EL (cell line): ENCODE measurements at places on chromosomes 6 and 20.
A peak's percentile ranks its signal among the peaks of the same experiment; 100 is the strongest.

DNA sequence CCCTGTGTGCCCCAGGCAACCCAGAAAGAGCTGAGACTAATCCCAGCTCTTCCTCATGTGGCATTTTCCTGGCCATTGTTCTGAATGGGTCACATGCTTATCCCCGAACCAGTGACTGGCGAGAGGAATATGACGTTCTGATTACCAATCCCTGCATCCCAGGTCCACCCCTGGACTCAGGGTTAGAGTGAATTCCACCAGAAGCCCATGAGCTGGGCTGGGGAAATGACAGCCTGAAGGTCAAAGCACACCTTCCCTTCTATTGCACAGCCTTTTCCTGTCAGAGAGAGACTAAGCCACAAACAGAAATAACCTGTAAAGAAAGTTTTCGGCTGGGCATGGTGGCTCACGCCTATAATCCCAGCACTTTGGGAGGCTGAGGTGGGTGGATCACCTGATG is 70.9 kb downstream of the ZNF217 start:
- DNase-seq: no peak

DNA sequence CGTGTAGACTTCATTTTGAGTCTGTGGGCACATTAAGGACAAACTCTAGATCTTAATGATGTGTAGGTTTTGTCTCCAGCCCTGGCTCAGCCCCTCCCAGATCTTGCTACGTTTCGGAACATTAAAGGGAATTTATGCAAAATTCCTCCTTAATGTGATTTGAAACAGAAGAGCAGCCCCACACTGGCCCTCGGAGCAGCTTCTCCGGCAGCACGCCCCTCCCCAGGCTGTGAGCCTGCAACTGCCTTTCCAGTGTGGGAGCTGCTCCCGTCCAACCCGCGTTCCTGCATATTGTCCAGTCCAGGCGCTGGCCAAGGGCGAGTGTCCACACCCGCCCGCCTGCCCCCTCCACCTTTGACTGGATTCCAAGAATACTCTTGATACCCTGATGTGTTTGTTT is 257.2 kb downstream of the TAF4 start:
- DNase-seq: no peak

GRCh38 chr6:44061375-44062104 is 65.7 kb downstream of the MRPL14 start:
- DNase-seq: peak; percentile 69

DNA sequence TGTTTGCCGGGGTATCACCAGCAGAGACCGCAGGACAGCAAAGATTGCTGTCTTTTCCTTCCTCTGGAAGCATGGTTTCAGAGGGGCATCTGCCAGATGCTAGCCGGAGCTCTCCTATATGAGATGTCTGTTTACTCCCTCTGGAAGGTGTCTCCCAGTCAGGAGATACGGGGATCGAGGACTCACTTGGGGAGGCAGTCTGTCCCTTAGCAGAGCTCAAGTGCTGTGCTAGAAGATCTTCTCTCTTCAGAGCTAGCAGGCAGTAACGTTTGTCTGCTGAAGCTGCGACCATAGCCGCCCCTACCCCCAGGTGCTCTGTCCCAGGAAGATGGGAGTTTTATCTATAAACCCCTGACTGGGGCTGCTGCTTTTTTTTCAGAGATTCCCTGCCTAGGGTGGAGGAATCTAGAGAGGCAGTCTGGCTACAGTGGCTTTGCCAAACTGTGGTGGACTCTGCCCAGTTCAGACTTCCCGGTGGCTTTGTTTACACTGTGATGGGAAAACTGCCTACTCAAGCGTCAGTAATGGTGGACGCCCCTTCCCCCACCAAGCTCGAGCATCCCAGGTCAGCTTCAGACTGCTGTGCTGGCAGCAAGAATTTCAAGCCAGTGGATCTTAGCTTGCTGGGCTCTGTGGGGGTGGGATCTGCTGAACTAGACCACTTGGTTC is 133.0 kb upstream of the FLRT3 start:
- DNase-seq: no peak

DNA sequence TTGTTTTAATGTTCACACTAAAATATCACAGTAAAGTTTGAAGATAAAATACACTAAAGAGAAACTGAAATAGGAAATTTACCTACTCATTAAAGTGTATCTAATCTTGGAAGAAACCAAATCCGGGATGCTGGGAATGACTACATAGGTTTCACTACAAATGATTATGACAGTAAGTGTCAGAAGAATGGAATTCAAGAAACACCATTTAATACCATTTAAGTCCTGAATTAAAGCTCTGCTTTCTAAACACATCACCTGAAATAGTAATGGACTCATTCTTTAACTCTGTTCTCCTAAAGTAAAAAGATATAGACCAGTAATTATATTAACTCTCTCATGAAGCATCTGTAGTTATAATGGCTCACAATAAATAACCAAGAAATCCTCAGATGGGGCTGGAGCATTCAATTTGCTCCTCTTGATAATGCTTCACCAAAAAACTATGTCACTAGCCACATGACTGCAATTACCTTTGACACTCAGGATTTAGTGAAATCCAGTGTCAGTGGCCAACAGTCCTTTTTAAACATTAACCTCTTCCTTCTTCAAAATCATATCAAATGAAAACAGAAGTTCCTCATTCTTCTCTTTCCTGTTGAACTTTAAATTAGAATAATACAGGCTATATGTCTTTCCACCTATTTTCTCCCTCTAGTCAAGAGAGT is 41.4 kb downstream of the MAP7 start:
- no peak for DNase-seq

- no peak for DNase-seq
Measured at GRCh38 chr6:35728683-35729678, 7.9 kb upstream of the ARMC12 start.

DNA sequence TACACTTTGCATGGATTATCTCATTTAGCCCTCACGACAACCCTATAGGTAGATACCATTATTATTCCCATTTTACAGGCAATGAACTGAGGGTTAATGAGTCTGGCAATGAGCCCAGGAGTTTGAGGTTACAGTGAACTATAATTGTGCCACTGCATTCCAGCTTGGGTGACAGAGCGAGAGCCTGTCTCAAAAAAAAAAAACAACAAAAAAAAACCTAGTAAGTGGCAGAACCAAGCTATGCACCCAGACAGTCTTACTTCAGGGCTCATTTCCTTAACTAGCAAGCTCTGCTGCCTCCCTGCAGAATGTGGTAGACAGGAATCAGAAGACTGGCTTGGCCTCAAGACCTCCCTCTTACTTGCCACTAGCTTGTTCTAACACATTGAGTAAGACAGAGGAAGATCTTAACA is 71.9 kb upstream of the RREB1 start:
- no peak for DNase-seq

DNA sequence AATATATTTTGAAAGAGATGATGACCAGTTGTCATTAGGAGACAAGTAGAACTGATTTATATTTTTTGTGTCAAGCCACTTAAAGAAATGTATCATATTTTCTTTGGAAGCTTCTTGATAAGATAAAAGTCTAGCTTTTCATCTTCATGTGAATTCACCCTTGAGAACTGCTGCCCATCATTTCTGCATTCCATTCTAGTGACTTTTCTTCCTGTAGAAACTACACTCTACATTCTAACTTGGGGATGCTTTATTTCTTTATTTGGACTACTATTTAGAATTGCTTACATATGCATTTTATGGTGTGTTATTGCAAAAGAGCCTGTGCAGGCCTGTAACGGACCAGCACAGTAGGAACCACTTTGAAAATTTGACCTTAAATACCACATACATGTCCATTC is 335.0 kb upstream of the KCNQ5 start:
- peak; percentile 78 for DNase-seq

DNA sequence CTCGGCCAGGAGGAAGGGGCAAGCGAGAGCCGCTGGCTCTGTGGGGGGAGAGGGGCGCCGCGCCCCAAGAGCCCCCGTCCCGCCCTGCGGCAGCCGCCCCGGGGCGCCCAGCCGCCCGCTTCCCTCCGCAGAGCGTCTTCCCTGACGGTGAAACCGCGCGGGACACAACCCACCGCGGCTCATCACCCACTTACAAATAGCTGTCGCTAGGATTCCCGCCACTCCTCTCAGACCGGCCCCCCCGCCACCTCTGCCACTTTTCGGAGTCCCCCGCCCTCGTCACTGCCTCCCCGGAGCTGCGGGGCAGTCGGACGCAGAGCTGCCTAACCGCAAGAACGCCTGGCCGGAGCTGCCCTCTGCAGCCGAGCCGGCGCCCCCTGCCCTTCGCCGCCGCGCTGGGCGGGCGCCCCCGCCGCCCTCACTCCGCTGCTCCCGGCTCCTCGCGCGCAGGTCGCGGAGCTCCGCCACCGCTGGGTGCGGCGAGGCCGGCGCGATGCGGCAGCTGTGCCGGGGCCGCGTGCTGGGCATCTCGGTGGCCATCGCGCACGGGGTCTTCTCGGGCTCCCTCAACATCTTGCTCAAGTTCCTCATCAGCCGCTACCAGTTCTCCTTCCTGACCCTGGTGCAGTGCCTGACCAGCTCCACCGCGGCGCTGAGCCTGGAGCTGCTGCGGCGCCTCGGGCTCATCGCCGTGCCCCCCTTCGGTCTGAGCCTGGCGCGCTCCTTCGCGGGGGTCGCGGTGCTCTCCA is at the start of gene SLC35D3:
Gene SLC35D3 (plus strand): TSS at position 366 of the 749 bp plus-strand sequence. CDS start 128 bp downstream, at position 494.
- DNase-seq: peak; percentile 29

GRCh38 chr6:130500693-130501092 is 134.9 kb downstream of the TMEM200A start:
- peak; percentile 69 for DNase-seq

DNA sequence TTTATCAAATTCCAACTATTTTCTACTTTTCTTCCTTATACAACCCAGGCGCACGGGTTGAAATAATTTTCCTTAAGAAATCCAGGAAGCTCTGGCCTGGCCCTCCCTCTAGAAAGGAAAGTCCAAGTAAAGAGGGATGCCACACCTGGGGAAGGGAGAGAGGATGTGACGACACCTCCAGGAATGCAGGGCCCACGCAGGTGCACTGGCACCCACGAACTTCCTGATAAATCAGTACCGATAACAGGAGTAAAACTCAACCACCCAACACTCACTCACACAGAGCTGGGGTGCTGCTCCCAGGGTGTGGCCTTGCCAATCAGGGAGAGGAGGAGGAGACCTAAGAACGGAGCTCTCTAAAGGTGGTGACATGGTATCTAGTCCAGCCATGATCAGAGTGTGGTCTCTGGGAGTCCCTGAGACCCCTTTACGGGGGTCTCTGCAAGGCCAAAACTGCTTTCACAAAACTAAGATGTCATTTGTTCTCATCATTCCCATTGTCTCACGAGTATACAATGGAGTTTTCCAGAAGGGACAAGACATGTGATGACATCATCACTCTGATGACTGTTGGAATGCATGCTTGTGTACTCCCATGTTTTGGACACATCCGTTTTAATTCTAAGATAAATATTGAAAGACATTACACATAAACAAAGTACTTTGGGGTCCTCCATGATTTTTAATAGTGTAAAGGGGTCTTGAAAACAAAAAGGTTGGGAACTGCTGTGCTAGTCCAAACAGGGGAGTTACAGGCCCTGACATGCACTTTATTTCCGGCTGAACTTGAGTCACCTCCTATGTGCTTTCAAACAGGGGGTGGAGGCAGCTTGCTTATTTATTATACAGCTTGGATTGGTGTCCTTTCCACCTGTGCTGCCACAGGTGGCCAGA is 2.2 kb upstream of the PARD6B start:
- peak; percentile 31 for DNase-seq

- no peak for DNase-seq
Measured at GRCh38 chr6:109370336-109370735, 11.9 kb downstream of the CD164 start.

DNA sequence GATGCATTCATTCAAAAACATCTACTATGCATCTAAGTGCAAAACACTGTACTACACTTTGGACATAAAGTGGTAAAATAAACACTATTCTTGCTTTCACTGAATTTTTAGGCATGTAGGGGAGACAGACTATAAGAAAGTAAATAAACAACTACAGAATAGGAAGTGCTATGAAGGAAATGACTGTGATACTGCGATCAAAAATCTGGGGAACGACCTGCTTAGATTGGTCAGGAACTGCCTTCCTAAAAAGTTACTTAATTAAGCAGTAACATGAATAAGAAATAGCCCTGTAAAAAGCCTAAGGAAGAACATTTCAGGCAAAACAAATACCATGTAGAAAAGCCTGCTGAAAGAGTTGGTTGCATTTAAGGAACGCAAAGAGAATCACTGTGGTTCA is 50.6 kb downstream of the HACE1 start:
- no peak for DNase-seq

- no peak for DNase-seq
Measured at GRCh38 chr6:4743926-4744325, 32.3 kb upstream of the CDYL start.

DNA sequence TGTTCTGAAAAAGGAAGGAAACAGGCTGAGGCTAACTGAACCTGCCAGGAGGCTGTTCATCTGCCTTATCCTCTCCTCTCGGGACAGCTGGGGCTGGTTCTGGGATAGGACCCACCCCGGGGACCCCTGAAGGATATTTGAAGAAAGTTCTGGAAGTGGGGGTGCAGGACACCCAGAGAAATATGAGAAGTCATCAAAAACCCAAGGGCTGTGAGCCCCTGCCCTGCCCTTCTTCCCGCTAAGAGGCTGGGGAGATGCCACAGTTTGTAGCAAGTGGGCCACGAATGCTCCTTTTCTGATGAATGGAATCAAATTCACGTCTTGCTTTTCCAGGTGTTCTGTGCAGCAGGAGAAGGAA is 37.9 kb downstream of the TMEM242 start:
- DNase-seq: no peak

GRCh38 chr6:36757206-36757605 is 59.6 kb downstream of the RAB44 start:
- no peak for DNase-seq

DNA sequence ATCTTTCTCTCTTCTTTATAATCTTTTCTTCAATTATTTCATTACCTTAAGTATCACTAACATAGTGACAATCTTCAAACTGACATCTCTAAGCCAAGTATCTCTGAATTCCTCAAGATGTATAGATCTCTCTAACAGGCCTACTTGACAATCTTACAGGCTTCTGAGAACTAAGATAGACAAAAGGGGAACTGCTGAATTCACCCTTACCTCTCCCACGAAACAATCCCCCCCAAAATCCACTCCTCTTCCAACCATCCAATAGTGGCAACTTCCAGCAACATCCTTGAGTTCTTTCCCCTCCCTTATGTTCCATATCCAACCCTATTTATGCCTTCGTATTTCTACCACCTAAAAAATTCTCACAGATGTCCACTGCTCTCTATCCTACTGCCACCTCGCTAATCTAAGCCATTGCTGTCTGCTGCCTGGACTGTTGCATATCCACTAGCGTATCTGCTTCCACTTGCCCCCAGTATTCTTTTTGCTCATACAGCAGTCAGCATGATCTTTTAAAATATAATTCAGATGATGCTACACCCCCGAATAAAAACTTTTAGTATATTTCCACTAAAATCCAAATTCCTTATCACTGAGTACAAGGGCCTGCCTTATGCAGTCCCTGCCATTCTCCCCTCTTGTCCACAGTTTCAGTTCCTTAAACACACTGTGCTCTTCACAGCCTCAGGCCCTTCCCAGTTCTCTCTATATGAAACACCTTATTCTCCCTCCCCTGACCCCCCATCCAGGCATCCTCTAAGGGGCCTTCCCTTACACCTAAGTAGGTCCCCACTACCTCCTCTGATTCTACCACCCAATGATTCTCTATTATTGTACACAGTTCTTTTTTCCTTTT is 8.0 kb downstream of the REPS1 start:
- DNase-seq: no peak

- no peak for DNase-seq
Measured at GRCh38 chr6:163253556-163254213, 160.8 kb upstream of the QKI start.
